ENCODE measurements at places on chromosomes 4 and X.

DNA sequence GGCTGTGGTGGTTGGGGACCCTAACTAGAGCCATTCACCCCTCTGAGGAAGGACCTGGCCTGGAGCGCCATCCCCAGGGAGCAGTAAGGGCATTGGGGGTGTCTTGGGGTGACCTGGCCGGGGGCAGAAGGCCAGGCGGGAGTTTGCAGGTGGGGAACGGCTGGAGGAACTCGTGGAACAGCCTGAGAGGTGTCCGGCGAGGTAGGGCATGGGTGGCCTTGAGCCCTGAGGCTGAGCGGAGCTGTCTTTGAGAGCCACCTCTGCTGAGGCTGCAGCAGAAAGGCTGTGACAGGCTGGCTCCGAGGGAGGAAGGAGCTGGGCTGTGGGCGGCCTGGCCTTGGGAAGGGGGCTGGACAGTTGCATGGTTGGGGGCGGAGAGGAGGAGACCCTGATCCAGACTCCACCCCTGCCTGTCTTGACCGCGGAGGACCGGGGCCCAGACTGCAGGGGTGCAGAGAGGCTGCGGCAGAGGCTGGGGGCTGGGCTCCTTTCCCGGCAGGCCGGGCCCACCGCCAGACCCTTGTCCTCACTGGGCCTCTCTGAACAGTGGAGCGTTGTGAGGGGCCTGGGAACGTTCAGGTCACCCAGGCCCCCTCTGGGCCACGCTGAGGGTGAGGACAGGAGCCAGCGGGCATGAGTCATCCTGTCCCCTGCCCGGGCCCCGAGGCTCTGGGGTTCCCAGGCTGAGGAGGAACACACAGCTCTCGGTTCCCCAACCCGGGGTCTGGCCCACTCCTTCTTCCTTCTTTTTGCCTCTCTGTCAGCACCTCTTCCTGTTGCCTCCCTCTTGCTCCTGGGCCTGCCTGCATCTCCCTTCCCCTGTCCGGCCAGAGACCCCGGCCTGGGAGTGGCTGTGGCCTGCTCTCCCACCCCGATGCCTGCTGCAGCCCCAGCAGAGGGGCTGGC, 8.1 kb downstream of the SH3BP2 start:
- DNase-seq: peak; percentile 94

DNA sequence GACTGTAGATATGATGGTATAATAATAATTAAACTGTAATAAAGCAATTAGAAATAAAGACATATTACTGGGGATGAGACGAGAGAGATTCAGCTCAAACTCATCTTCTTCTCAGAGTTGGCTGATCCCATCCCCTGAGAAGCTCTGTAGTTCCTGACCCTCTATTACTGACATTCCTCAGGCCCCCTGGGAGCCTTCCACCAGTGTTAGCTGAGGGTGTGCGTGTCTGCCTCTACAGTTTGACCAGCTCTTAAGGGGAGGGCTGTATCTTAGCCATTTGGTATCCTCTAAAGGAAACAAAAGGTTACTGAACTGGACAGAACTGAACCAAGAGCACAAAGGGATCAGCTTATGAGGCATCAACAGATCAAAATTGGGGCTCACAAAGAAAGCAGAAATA, 11.2 kb downstream of the FHDC1 start:
- no peak for DNase-seq

GRCh38 chr4:136369073-136369472, 1163.2 kb downstream of the PCDH18 start:
- no peak for DNase-seq

GRCh38 chrX:154376774-154377173, 2.3 kb upstream of the EMD start:
- DNase-seq: no peak

DNA sequence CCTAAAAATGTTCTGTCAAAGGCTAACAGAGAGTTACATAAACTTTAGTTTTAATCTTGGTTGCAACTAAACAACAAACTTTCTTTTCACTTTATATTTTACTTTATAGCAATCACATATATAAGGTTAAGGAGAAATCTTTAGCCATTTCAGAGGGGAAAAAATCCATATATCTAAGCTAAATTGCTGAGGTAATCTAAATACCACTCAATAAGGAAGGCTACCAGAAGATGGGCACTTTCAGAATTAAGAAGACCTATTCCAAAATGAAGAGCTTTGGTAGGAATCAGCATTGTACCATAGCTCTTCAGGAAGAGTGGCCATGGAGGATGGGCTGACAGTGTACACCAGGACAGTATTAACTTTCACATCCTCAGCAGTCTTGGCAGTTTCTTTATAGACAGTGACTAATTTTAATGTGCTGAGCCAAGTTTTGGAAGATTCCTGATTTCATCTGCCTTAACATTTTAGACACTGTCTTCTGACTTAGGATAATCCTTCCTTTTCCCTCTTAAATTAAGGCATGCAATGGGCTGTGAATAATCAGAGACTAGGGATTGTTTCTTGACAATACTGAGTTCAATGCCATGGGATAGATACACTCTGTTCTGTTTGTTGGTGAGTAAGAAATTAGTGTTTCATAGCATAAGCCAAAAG, 7.1 kb downstream of the FAT4 start:
- no peak for DNase-seq

Measured in MV-4-11 (cell line).